ENCODE measurements at places on chromosomes 1 and 21.
A peak's percentile ranks its signal among the peaks of the same experiment; 100 is the strongest.

- no peaks in the 10 kb centered on the region for H3K27me3 ChIP-seq
- peaks cover 25% of the 10 kb centered on the region for H3K4me1 ChIP-seq
- DNase-seq: no peak
- peak overlapping the region; percentile 72 for H3K4me3 ChIP-seq
- no peaks in the 10 kb centered on the region for H3K36me3 ChIP-seq
Measured at GRCh38 chr1:8815582-8816151, 1.8 kb downstream of the RERE start.

- H3K4me1 ChIP-seq: peaks cover 18% of the 10 kb centered on the region
- no peak for DNase-seq
- H3K4me3 ChIP-seq: no peak overlapping the region
- H3K27me3 ChIP-seq: no peaks in the 10 kb centered on the region
- no peak overlapping the region for H3K27ac ChIP-seq
- no peaks in the 10 kb centered on the region for H3K36me3 ChIP-seq
Measured at GRCh38 chr1:160428655-160429054, 28.3 kb downstream of the VANGL2 start.

GRCh38 chr1:31749785-31750735 lies 14.1 kb downstream of the ADGRB2 start:
- DNase-seq: no peak
- H3K36me3 ChIP-seq: no peaks in the 10 kb centered on the region
- no peaks in the 10 kb centered on the region for H3K4me1 ChIP-seq
- peaks cover 6% of the 10 kb centered on the region for H3K27me3 ChIP-seq

DNA sequence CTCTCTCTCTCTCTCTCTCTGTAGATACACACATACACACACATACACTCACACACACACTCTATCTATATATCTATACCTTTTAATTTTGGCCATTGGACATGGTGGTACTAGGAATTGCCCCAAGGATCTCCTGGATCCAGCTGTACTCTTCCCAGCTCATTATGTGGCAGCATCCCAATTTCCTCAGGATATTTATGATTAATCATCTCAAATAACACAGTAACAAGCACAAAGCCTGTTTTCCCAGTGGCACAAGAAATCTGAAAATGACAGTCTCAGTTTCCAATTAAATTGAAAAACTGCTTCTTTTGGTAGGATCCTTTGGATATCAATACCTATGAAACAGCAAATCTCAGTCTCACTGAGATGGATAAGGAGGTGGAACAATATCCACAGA lies 27.6 kb downstream of the S100A10 start:
- no peak overlapping the region for H3K27ac ChIP-seq
- H3K36me3 ChIP-seq: no peaks in the 10 kb centered on the region
- DNase-seq: no peak
- H3K27me3 ChIP-seq: no peaks in the 10 kb centered on the region
- H3K4me1 ChIP-seq: peaks cover 18% of the 10 kb centered on the region
- no peak overlapping the region for H3K4me3 ChIP-seq

DNA sequence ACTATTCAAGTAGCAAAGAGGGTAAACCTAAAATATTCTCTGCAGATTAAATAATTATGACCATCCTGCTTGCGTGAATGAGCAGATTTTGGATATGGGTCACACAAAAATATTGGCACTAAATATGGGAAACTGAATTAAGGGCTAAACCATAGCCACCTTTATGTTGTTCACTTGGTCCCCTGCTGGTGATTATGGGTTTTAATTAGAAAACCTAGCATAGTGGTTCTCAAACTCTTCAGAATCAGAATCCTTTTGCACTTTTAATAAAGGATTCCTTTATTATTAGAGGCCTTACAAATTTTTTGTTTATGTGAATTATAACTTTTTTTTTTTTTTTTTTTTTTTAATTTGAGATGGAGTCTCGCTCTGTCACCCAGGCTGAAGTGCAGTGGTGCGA lies 38.5 kb upstream of the ZNHIT6 start:
- no peaks in the 10 kb centered on the region for H3K4me1 ChIP-seq
- no peak overlapping the region for H3K4me3 ChIP-seq
- DNase-seq: no peak
- H3K27ac ChIP-seq: no peak overlapping the region

GRCh38 chr1:226457307-226457712 lies 49.4 kb upstream of the PARP1 start:
- no peak overlapping the region for H3K4me3 ChIP-seq
- DNase-seq: no peak
- no peak overlapping the region for H3K27ac ChIP-seq
- no peaks in the 10 kb centered on the region for H3K36me3 ChIP-seq

DNA sequence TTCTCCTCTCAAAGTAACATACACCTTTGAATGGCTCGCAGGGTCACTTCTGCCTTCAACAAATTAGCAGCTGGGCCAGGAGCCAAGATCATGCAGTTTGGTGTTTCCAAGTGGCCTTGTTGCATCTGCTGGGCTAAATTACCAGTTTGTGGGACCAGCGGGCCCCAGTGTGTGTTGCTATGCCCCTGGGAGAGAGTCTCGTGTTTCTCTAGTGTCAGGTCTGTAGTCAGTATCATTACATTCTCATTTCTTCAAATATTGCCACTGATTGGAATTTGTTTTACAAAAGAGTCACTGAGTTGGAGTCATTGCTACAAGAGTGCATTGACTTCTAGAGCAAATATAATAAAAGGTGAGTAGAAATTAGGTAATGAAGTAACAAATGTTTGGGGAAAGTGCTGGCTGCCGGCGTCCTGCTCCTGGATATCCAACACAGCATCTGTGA lies 35.5 kb downstream of the RHOU start:
- peaks cover 5% of the 10 kb centered on the region for H3K4me1 ChIP-seq
- H3K27ac ChIP-seq: no peak overlapping the region

- H3K4me3 ChIP-seq: no peak overlapping the region
- H3K4me1 ChIP-seq: no peaks in the 10 kb centered on the region
- no peaks in the 10 kb centered on the region for H3K36me3 ChIP-seq
- no peak overlapping the region for H3K27ac ChIP-seq
- DNase-seq: no peak
Measured at GRCh38 chr1:185973645-185974044, 239.5 kb downstream of the HMCN1 start.

DNA sequence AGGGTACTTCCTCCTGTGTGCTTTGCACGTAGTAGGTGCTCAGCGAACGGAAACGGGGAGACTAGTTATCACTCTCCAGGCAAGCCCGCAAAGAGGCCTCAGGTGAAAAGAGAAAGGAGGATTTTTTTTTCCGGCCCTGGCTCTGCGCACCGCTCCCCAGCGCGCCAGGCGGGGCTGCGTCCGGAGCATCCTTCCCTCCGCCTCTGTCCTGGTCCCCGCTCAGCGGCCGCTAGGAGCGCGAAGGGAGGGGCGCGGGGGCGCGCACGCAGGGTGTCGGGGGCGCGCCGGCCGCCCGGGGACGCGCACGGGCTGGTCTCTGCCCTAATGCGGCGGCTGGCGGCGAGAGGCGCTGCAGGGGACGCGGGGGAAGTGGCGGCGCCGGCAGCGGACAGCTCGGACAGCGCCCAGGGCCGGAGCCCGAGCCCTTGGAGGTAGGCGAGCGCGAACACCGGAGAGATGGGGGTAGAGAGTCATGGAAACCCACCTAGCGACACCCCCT lies 42.3 kb upstream of the NFASC start:
- H3K4me3 ChIP-seq: peak overlapping the region; percentile 44
- H3K27me3 ChIP-seq: peaks cover 20% of the 10 kb centered on the region
- H3K4me1 ChIP-seq: no peaks in the 10 kb centered on the region

- H3K4me3 ChIP-seq: no peak overlapping the region
- H3K27me3 ChIP-seq: no peaks in the 10 kb centered on the region
- peaks cover 7% of the 10 kb centered on the region for H3K4me1 ChIP-seq
- no peak for DNase-seq
- no peaks in the 10 kb centered on the region for H3K36me3 ChIP-seq
Measured at GRCh38 chr1:40309374-40310128, 7.5 kb downstream of the COL9A2 start.

- no peak for DNase-seq
- peaks cover 24% of the 10 kb centered on the region for H3K4me1 ChIP-seq
- H3K27ac ChIP-seq: peak overlapping the region; percentile 66
- H3K27me3 ChIP-seq: no peaks in the 10 kb centered on the region
- H3K4me3 ChIP-seq: no peak overlapping the region
Measured at GRCh38 chr1:245875581-245876261, 631.4 kb downstream of the SMYD3 start.

DNA sequence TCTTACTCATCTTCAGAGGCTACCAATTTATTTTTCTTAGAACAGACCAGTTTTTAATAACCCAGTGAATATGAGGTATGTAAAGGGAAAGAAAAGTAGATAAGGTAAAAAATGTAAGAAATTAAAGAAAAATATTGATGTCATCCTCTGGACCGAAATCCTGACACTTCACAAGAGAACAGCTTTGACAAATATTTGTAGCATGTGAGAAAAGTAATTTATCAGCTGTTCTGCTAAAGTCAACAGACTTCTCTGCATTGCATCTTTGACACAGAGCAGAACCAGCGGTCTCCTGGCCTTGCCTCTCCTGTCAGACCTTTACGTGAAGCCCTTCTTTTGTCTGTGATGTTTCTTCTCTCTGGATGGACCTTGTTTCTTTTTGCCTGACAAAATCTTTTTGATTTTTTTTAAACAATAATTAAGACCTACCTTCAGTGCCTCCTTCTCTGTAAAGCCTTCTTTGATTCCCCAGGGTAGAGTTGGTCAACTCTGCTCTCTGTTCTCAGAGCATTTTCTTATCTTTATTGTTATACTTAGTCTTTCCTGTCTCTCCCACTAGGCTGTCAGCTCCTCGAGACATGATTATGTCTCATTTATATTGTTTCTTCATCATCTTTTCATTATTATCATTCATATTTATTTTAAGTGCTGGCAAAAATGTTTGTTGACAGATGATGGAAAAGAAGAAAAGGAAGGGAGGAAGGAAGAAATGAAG lies 35.4 kb downstream of the RGS4 start:
- H3K27me3 ChIP-seq: no peaks in the 10 kb centered on the region
- no peak overlapping the region for H3K27ac ChIP-seq
- H3K4me1 ChIP-seq: peaks cover 5% of the 10 kb centered on the region
- no peak for DNase-seq
- no peak overlapping the region for H3K4me3 ChIP-seq

DNA sequence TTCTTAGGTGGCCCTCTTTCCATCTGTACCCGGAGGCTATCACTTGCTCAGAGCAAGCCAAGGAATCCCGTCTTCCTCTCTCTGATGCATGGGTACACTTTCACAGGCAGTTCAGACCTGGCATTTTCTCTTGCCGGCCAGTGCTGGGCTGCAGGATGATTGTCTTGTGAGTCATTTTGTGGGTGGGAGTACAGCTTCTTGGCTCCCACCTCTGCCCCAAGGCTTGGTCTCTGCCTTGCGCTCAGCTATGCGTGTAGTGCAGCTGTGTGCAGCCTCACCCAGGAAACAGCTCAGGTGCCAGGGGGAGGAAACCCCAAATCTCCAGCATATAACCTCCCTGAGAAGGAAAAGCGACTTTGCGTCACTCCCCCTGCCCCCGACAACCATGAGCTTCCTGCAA lies 3.9 kb upstream of the AJAP1 start:
- no peak overlapping the region for H3K4me3 ChIP-seq
- DNase-seq: peak; percentile 26
- H3K36me3 ChIP-seq: no peaks in the 10 kb centered on the region
- no peaks in the 10 kb centered on the region for H3K4me1 ChIP-seq

DNA sequence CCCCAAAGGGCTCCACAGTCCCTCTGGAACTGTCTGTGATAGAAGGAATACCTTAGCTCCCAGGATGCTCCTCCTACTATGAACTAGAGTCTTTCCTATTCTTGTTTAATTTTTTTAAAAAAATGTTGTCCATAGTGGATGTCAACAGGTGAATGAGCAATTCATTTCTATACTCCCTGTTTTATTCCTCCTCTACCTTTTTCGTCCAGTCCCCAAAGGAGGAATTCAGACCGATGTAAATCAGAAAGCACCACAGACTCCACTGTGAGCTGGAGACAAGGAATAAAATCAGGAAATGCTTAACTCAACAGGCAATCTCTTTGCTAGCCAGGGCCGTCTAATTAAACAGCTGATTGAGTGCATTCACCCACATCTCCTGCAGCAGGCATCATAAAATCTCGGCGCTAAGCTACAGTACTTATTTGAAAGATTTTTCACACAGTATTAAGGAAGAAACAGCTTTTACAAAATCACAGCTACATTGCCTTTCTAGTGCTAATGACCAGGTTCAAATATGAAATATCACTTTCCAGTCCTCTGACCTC lies 381.6 kb downstream of the SIPA1L2 start:
- no peak overlapping the region for H3K27ac ChIP-seq
- no peak for DNase-seq
- no peaks in the 10 kb centered on the region for H3K27me3 ChIP-seq
- H3K4me1 ChIP-seq: no peaks in the 10 kb centered on the region

DNA sequence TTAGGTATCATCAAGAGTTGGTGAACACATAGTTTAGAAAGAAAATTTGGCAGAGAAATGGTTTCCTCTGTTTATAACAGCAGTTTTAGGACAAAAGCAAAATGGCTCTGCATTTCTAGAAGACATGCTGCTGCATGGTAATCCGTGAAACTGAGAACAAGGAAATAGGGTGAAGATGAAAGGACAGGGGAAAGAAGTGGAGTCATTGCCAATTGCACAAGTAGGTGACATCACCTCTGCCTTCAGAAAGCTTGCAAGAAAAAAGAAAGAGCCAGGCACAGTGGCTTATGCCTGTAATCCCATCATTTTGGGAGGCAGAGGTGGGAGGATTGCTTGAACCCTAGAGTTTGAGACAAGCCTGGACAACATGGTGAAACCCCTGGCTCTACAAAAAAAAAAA lies 217.6 kb downstream of the LMX1A start:
- no peak overlapping the region for H3K27ac ChIP-seq
- no peak overlapping the region for H3K4me3 ChIP-seq
- no peaks in the 10 kb centered on the region for H3K36me3 ChIP-seq

DNA sequence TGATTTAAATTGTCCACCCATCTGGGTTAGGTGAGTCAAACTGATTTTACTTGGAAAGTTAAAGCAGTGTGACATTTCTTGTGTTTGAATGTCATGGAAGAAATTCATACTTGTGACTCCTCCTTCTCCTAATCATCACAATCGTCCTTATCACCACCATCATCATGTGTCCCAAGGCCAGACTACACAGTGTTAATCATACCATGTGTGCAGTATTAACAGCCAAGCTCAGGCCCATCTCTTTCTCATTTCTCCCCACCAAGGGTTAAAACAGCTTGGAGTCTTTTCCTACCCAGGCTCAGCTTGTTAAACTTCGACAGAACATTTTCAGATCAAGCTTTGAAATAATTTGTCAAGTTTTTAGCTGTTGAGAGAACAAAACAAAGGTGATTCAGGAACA lies 22.5 kb upstream of the PLA2G2E start:
- no peaks in the 10 kb centered on the region for H3K36me3 ChIP-seq
- no peaks in the 10 kb centered on the region for H3K4me1 ChIP-seq
- DNase-seq: no peak
- H3K27me3 ChIP-seq: peaks cover 7% of the 10 kb centered on the region

DNA sequence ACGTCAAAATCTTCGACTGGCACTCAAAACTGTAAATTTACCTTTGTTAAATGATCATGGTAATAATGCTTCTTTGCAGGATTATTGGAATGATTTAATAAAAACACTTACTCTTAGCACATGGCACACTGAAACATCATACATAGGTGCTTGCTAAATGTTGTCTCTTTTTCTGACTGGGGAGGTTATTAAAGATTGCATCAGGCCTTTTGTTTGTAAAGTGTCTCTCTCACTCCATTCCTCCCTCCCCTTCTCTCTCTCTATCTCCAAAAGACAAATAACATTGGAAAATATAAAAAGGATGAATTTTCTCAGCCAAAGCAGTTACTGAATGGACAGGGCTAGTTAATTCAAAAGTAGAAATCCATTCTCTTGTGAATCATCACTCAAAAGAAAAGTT lies 404.2 kb downstream of the DPYD start:
- H3K27ac ChIP-seq: no peak overlapping the region
- H3K4me3 ChIP-seq: no peak overlapping the region
- no peaks in the 10 kb centered on the region for H3K36me3 ChIP-seq
- DNase-seq: no peak

GRCh38 chr1:172530000-172530399 lies 3.0 kb upstream of the SUCO start:
- no peak for DNase-seq
- no peak overlapping the region for H3K27ac ChIP-seq
